NCI-H1930 (cell line): ENCODE measurements at places on chromosomes 12 and 14.

- no peak for DNase-seq
Observed at GRCh38 chr12:33314223-33314622, 125.4 kb downstream of the SYT10 start.

DNA sequence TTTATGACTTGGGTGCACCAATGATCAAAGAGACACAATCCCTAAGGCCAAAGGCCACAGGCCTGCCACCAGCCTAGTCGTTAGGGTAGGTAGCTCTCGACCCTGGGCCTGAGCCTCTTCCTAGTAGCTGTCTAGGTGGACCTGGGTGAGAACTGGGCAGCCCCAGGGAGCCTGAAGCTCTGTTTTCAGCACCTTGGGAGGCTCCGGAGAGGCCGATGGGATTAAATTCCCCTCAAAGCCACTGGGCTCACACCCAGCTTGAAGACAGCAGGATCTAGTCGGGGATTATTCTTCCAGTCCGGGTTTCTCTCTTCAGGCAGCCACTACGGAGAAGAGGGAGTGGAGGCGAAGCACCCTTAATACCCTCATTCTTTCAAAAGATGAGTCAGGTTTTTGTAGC is 79.8 kb downstream of the TMEM260 start:
- DNase-seq = no peak

GRCh38 chr14:68785534-68786490 is 7.1 kb downstream of the ZFP36L1 start:
- DNase-seq = no peak

DNA sequence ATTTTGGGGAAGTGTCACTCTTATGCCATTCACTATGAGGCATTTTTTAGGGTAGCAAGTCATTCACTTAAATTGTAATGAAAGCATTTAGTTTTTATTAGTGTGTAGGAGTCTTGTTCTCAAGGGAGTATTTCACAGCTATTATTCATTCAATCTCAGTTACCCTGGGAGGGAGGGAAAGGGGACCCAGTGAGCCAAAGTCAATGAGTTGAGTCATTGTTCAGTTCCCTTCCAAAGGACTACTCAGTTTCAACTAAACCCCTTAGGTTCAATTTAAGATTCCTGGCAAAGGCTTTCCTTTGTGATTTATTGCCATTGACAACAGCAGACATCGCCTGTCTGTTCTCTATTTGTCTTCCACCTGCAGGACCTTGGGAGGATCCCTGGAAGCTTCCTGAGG is 29.3 kb upstream of the RASSF8 start:
- DNase-seq = no peak

DNA sequence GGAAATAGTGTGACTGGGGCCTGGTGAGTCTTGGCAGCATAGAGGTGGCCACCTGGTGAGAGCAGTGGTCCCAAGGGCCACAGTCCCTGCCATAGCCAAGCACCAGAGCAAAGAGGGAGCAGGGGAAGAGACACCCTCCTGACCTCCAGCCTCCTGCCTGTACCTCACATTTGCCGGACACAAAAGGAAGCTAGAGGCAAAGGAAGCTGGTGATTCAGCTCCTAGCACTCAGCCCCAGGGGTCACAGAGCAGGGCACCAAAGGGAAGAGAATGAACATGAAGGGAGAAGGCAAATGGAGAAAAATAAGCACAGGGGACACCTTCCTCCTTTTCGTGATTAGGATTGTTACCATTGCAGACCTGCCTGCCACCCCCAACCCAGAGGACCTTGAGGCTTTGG is 216.8 kb downstream of the ZFP36L1 start:
- no peak for DNase-seq

- DNase-seq = no peak
Observed at GRCh38 chr12:127726671-127727315, 540.2 kb upstream of the TMEM132C start.

DNA sequence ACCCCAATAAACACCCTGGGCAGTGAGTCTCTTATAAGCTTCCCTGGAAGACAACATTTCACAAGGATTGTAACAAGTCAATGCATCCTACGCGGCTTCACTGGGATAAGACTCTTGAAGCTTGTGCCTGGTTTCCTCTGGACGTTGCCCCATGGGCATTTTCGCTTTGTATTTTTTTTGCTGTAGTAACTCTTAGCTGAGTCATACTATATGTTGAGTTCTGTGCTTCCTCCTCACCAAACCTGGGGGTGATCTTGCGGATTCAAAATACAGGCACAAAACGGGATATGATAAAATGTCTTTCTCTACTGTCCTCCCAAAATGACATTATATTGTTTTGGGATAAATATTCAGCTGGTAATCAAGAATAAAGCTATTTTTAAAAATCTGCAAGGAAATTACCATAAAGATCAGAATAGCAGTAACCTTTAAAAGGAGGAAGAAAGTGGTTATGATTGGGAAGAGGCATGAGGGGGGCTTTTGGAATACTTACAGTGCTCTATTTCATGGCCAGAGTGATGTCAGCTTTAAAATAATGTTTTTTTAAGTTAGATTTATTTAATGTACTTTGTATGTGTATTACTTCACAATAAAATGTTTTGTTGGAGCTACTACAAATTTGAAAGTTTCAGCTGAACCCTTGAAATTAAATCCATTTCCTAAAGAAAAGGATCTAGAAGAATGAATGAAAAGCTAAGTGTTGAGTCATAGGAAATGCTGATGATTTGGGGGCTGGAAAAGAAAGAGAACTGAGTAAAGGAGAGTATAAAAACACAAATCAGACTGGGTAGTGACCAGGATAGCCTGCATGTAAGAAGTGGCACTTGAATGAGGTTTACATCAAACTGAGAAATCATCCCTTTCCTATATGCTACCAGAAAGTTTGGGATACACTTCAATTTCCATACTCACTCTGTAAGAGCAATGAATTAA is 14.7 kb downstream of the BTBD7 start:
- no peak for DNase-seq

DNA sequence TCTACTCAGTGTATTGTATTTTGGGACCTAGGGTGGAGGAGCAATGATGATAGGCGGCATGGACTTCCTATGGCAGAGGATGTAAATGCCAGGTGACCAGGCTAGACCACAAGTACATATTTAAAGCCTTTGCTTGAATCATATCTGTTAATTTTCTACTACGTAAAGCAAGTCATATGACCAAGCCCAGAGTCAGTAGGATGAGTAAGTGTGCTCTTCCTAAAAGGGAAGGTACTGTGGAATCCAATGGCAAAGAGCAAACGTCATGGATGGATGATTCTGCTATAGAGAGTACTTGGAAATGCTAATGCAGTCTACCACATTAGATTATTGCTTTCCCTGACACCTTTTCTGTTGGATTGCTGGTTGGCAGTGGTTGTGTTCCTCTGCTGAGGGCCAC is 16.8 kb downstream of the GPATCH2L start:
- no peak for DNase-seq

GRCh38 chr12:27822076-27822712 is 42.2 kb upstream of the MANSC4 start:
- no peak for DNase-seq

DNA sequence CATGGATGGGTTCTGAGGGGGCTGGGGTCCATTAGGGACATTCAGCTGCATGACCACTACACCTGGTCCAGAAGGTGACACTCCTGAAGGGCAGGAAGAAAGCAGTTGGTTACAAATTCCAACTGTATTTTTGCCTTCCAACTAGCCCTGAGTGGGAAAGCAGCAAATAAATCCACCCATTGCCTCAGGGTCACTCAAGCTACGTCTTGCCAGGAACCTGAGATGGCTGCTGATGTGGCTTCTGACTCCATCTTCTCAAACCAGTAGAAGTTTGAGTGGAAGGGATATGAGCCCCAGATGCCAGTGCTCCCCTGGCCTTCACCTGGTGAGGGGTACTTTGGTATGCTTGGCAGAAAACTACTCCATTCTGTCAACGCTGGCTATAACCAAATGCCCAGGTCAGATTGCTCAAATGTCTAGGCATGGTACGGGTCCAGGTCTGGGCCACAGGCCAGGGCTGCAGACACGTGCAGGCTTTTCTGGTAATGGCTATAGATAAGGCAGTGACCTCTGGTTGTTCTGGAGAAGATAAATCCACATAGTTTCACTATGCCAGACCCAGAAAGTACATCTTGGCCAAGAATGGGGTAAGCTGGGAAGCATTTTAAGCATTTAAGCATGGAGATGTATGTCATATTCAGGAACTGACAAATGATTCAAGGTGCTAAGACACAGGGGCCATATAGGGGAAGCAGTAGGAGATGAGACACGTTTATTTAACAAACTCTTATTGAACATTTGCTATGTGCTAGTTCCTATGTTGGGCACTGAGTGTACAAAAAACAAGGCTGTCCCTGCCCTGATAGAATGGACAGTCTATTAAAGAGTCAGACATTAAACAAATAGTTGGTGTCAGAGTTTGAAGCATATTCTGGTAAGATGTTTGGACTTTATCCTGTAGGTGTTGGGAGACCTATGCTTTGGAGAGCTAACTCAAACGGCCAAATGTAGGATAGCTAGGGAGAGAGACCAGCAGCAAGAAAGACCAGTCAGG is 8.3 kb upstream of the STAC3 start:
- no peak for DNase-seq

DNA sequence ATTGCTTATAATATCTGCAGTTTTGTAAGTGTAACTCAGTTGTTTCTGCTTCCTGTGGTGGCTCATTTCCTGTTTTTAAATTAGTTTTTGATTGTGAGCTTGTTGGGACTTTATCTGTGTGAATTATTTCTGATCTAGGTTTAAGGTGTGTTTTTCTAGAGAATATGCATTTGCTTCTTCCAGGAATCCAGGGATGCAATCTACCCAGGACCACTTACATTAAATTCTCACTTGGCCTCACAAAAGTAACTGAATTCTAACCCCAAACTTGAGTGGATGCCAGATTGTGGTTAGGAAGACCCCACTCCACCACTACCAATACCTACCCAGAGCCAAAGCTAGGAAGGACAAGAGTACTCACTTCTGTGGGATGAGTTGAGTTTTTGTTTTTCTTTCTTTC is 11.9 kb downstream of the STYX start:
- DNase-seq = no peak

GRCh38 chr12:112980491-112981158 is 2.3 kb downstream of the OAS2 start:
- no peak for DNase-seq

- DNase-seq = no peak
Observed at GRCh38 chr12:78865516-78865915, 942 bp downstream of the SYT1 start.

GRCh38 chr12:2289525-2289924 is 236.7 kb downstream of the CACNA1C start:
- no peak for DNase-seq

- DNase-seq = no peak
Observed at GRCh38 chr12:75354011-75354410, 19.5 kb downstream of the GLIPR1L1 start.

GRCh38 chr12:42757624-42758119 is 168.1 kb upstream of the PRICKLE1 start:
- DNase-seq = no peak

DNA sequence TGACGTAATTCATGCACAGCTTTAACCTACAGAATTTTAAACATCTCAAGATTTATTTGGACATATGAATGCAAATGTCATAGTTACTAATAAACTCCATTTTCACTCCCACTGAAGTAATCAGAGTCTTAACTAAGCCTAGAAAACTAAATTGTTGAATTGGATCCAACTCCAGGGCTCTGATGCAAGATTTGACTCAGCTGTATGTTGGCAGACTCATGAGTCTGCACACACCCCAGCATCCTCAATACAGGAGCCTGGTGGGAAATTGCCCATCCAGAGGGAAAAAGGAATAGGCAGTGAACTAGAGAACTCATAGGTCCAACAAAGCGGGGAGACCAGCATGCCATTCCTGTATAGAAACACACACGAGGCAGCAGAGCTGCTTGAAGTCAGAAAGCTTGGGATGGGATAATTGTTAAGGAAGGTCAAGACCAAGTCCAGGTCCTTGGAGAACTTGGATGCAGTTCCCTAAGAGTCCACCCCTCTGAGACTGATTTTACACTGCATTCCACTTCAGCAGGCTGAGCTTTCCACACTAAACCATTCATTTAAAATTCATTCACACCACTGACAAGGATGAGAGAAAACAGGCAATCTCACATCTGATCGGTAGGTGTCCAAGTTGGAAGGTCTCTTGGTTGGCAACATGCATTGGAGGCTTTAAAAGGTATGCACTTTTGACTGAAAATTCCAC is 14.4 kb downstream of the TMTC1 start:
- no peak for DNase-seq
